ENCODE measurements at places on chromosomes 2 and 18.
A peak's percentile ranks its signal among the peaks of the same experiment; 100 is the strongest.

DNA sequence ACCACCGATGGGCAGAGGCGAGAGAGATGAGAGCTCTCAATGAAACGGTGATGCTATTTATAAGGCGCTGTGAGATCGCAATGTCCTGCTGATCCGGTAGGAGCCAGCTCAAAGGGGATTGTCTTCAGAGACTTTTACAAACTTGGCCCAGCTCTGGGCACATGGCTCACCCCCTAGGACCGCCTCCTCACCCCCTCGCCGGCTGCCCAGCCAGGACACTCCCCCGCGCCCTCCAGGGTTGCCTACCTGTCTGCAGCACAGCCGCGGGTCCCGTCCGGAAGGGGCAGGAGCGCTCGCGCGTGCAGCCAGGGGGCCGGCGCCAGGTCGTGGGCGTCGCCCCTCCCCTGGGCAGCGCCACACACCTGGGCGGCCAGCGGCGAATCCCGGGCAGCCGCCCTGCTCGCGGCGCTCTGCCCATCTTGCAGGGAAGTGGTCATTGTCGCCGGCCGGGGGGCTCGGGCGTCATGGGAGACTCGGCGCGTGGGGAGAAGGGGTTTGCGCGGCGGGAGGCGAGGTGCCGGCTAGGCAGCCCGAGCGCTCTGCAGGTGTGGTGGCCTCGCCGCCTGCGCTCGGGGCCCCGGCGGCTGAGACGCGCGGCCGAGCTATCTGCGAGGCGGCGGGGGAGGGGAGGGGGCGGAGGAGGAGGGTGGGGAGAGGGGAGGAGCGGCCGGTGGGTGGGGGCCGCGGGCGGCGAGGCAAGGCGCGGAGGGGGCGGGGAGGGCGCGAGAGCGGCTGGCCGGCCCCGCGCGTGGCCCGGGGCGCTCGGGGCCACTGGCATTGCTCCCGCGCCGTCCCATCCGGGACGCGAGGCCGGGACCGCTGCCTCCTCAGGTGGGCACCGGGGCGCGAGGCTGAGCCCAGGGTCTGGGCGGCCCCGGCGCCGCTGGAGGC, at the start of gene GRB14:
Gene GRB14, minus strand, starts transcription at position 610 of the 891 bp plus-strand sequence. Its CDS starts 173 bp downstream, at position 437.
- no peaks in the 10 kb centered on the region for H3K27me3 ChIP-seq
- peak; percentile 84 for DNase-seq
- peak within 1 kb of the TSS; percentile 73 for H3K27ac ChIP-seq

DNA sequence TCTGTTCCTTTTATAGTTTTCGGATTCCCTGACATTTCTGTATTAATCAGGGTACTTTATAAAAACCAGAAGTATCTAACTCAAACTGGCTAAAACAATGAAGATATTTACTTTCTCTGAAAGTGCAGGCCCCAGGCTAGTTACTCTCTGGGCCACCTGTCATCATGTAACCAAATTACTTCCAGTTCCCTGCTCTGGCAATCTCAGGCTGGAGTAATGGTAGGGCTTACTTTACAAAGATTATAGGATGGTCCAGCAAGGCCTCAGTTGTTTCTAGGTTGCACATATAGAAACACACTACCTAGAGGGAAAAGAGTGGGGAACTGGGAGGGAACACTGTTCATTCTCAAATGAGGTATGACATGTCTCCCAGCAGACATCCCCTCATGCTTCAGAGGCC, 74.8 kb downstream of the CHST9 start:
- no peaks in the 10 kb centered on the region for H3K27me3 ChIP-seq
- H3K36me3 ChIP-seq, result no peaks in the 10 kb centered on the region
- H3K27ac ChIP-seq, result no peak overlapping the region
- no peak overlapping the region for H3K4me3 ChIP-seq
- no peaks in the 10 kb centered on the region for H3K4me1 ChIP-seq

DNA sequence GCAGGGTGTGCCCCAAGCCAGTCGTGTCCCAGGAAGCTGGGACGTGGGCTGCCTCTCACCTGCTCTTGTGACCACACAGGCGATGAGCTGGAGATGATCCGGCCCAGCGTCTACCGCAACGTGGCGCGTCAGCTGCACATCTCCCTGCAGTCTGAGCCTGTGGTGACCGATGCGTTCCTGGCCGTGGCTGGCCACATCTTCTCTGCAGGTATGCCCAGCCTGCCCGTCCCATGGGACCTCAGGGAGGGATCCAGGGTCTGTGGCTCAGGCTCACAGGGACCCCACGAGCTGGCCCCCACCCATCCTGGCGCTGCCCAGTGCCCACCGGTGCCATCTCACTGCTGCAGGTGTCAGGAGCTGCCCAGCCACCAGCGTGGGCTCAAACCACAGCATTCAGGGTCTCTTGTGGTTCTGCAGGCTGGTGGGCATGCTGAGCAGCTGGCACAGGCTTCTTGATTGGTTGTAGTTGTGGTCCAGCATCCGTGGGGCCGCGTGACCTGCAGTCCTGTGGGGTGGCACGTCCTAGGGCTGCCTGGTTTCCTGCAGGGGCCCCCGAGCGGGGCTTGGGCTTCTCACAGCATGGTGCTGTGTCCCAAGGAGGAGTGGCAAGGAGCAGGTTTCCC, 3.8 kb downstream of the BOK start:
- peaks cover 2% of the 10 kb centered on the region for H3K4me1 ChIP-seq
- no peak overlapping the region for H3K4me3 ChIP-seq
- no peak for DNase-seq
- no peak overlapping the region for H3K27ac ChIP-seq

DNA sequence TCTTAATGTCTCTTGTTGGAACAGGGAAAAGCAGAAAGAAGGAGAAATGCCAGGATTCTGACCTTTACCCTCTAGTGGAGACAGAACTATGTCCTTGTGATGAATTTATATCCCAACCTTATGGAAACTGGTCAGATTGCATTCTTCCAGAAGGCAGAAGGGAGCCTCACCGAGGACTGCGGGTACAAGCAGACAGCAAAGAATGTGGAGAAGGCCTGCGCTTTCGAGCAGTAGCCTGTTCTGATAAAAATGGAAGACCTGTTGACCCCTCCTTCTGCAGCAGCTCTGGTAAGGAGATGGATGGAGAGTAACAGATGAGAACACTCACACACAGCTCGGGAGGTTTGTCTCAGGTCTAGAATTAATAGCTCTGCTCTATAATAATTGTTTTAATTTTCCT, 552.7 kb upstream of the HNMT start:
- H3K27me3 ChIP-seq, result no peaks in the 10 kb centered on the region
- no peak overlapping the region for H3K27ac ChIP-seq
- H3K36me3 ChIP-seq, result no peaks in the 10 kb centered on the region
- no peaks in the 10 kb centered on the region for H3K4me1 ChIP-seq
- DNase-seq, result no peak

GRCh38 chr2:8437949-8438400, 243.9 kb upstream of the ID2 start:
- no peak overlapping the region for H3K4me3 ChIP-seq
- H3K27me3 ChIP-seq, result no peaks in the 10 kb centered on the region
- no peaks in the 10 kb centered on the region for H3K36me3 ChIP-seq
- no peak for DNase-seq
- no peaks in the 10 kb centered on the region for H3K4me1 ChIP-seq

DNA sequence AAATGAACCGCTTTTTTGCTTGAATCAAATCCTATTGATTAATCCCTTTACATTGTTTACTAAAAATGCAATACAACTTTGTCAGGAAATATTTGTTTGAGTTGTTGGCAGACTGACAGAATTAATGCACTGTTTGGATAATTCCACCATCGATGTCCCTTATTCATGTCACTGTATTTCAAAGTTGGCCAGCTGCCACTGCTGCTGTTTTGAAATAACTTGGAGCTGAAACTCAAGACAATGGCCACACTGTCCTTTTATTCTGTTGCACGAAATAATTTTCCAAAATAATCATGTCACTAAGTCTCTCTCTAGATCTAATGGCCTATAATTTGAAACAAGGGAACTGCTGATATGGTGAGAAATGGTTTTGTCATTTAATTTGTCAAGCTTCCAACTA, 55.2 kb upstream of the PAX3 start:
- no peaks in the 10 kb centered on the region for H3K4me1 ChIP-seq
- H3K27ac ChIP-seq, result no peak overlapping the region
- H3K27me3 ChIP-seq, result no peaks in the 10 kb centered on the region
- H3K4me3 ChIP-seq, result no peak overlapping the region
- no peaks in the 10 kb centered on the region for H3K36me3 ChIP-seq

- no peaks in the 10 kb centered on the region for H3K27me3 ChIP-seq
- H3K4me1 ChIP-seq, result no peaks in the 10 kb centered on the region
- H3K4me3 ChIP-seq, result no peak overlapping the region
- no peak overlapping the region for H3K27ac ChIP-seq
- DNase-seq, result peak; percentile 46
Observed at GRCh38 chr18:5057386-5058348, 139.4 kb downstream of the AKAIN1 start.

DNA sequence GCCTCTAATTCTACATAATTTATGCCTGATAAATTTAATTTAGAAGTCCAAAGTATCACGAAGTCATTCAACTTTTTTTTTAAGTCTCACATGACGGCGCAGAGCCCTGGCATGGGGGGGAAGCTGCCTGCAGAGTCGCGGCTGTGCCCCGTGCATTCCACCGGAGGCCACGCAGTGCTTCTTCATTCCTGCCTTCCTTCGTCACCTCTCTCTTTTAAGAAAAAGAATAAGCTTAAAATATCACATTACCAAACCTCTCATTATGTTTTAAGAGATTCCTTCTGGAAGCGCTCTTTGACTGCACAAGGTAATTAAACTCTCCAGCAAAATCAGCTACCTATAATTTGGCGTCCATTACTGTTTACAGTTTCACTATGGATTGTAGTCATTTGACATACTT, 20.3 kb upstream of the KIDINS220 start:
- DNase-seq, result no peak
- peaks cover 4% of the 10 kb centered on the region for H3K4me1 ChIP-seq
- H3K36me3 ChIP-seq, result no peaks in the 10 kb centered on the region
- no peak overlapping the region for H3K27ac ChIP-seq
- no peaks in the 10 kb centered on the region for H3K27me3 ChIP-seq
- H3K4me3 ChIP-seq, result no peak overlapping the region

- no peaks in the 10 kb centered on the region for H3K36me3 ChIP-seq
- no peaks in the 10 kb centered on the region for H3K27me3 ChIP-seq
- H3K27ac ChIP-seq, result no peak overlapping the region
- H3K4me3 ChIP-seq, result no peak overlapping the region
- no peak for DNase-seq
Observed at GRCh38 chr2:109209941-109210340, 80.9 kb downstream of the SH3RF3 start.

DNA sequence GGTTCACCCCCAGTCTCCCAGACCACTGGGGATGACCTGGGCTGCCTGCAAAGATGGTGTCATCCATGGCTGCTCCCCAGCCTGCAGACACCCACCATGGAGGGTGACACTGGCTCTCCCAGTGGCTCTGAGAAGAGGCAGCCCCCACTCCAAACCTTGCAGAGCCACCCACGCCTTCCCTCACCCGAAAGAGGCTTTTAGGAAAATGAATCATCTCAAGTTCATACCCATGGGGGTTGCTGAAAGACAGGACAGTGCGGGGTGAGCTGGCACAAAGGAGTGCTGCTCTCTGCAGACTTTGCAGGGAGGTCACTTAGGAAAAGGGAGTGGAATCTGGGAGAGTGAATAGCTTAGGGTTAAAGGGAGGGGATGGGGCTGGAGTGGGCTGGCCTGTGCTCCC, 36.4 kb downstream of the MPHOSPH10 start:
- H3K36me3 ChIP-seq, result no peaks in the 10 kb centered on the region
- H3K4me1 ChIP-seq, result no peaks in the 10 kb centered on the region
- H3K27ac ChIP-seq, result no peak overlapping the region

DNA sequence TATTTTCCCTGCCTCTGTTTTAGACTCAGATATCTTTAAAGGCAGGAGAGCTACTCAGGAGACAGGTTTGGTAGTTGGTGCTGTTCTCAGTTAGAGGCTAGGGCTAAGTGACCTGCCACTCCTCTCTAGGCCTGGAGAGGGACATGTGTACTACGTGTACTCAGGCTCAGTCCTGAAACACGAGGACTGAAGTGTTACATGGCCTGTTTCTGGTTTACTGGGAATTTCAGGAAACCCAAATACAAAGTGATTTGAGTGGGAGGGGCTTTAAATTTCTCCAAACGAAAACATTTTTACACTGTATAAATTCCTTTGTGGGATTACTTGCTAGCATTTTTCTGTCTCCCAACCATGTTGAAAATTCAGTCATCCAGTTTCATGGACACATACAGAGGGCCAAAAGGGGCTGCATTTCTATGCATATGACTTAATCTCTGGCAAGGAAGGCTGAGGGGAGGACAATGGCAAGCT, 343.3 kb downstream of the CYP26B1 start:
- no peak overlapping the region for H3K4me3 ChIP-seq
- no peaks in the 10 kb centered on the region for H3K4me1 ChIP-seq
- no peaks in the 10 kb centered on the region for H3K27me3 ChIP-seq
- H3K27ac ChIP-seq, result no peak overlapping the region
- DNase-seq, result no peak

DNA sequence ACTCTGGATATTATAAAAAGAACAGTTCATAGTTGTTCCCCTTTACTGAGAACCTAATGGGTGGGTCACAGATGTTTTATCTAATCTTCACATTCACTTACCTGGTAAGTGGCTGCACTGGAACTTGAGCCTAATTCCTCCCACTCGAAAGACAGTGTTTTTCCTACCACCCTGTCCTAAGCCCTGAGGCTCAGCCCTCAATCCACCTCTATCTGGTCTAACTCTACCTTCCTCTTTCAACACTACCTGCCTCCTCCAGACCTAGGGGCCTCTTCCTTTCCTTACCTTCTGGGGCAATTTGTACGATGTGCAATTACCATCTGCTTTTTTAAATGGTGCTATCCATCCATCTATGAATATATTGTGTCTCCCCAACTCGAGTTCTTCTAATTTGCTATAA, 9.7 kb upstream of the KIF3C start:
- H3K4me1 ChIP-seq, result no peaks in the 10 kb centered on the region
- DNase-seq, result no peak
- no peaks in the 10 kb centered on the region for H3K36me3 ChIP-seq
- H3K4me3 ChIP-seq, result no peak overlapping the region
- no peak overlapping the region for H3K27ac ChIP-seq

DNA sequence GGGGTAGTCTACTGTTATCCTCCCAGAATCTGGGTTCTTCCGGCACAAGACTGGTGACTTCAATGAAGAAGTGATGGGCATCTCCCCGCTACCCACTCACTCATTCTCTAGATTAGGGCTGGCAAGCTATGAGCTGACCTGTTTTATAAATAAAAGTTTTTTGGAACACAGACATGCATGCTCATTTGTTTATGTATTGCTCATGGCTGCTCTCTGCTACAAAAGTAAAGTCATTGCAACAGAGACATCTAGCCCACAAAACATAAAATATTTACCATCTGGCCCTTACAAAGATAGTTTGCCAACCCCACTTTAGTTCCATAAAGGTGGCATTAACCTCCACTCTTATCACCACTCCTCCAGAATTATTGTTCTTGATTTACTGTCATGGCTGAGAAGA, 39.1 kb upstream of the SPATS2L start:
- no peaks in the 10 kb centered on the region for H3K36me3 ChIP-seq
- H3K4me3 ChIP-seq, result no peak overlapping the region
- H3K27me3 ChIP-seq, result no peaks in the 10 kb centered on the region
- H3K4me1 ChIP-seq, result no peaks in the 10 kb centered on the region
- no peak for DNase-seq
- H3K27ac ChIP-seq, result no peak overlapping the region

- H3K4me1 ChIP-seq, result no peaks in the 10 kb centered on the region
- no peak overlapping the region for H3K27ac ChIP-seq
- no peaks in the 10 kb centered on the region for H3K27me3 ChIP-seq
- no peaks in the 10 kb centered on the region for H3K36me3 ChIP-seq
Observed at GRCh38 chr2:163723881-163724280, 11.9 kb downstream of the FIGN start.

GRCh38 chr2:210459880-210460279, 16.7 kb downstream of the LANCL1 start:
- no peaks in the 10 kb centered on the region for H3K4me1 ChIP-seq
- no peak overlapping the region for H3K27ac ChIP-seq
- DNase-seq, result no peak
- H3K27me3 ChIP-seq, result no peaks in the 10 kb centered on the region
- peaks cover 5% of the 10 kb centered on the region for H3K36me3 ChIP-seq
- H3K4me3 ChIP-seq, result no peak overlapping the region
